ENCODE measurements at places on chromosomes 11 and 22. TPM values are rescaled to one million over a fixed set of nuclear protein-coding genes. Genes with fewer than 3 reads are reported as not detected.

Gene MRGPRE
- total RNA-seq: not detected

Gene UBQLN3
- total RNA-seq: under 0.01 TPM

Gene PGR
- under 0.01 TPM for total RNA-seq

Gene OR51I1
- not detected for total RNA-seq

Gene BTG4
- total RNA-seq: not detected

Gene MORC2
- total RNA-seq: 20.5 TPM

Gene OR51B5
- total RNA-seq: 0.57 TPM

Gene KCNK4
- under 0.01 TPM for total RNA-seq

Gene C11orf87
- not detected for total RNA-seq

Gene MS4A12
- not detected for total RNA-seq

Gene EXPH5
- 0.22 TPM for total RNA-seq

Gene SCN4B
- not detected for total RNA-seq

Gene CNGA4
- not detected for total RNA-seq

Gene BIK
- 1.3 TPM for total RNA-seq

Gene P2RY2
- 0.57 TPM for total RNA-seq

Gene TEX54
- not detected for total RNA-seq

Gene MAPK11
- 4.2 TPM for total RNA-seq

Gene LRRC4C
- total RNA-seq: under 0.01 TPM

Gene BBOX1
- total RNA-seq: not detected

Data from placental pericyte (primary cell).